ENCODE measurements at places on chromosomes 16 and 17.
A peak's percentile ranks its signal among the peaks of the same experiment; 100 is the strongest.

- no peak overlapping the region for H3K27ac ChIP-seq
- H3K27me3 ChIP-seq: peaks cover 100% of the 10 kb centered on the region
- peaks cover 44% of the 10 kb centered on the region for H3K4me1 ChIP-seq
- H3K36me3 ChIP-seq: no peaks in the 10 kb centered on the region
Observed at GRCh38 chr17:36942019-36942599, 4.8 kb downstream of the LHX1 start.

DNA sequence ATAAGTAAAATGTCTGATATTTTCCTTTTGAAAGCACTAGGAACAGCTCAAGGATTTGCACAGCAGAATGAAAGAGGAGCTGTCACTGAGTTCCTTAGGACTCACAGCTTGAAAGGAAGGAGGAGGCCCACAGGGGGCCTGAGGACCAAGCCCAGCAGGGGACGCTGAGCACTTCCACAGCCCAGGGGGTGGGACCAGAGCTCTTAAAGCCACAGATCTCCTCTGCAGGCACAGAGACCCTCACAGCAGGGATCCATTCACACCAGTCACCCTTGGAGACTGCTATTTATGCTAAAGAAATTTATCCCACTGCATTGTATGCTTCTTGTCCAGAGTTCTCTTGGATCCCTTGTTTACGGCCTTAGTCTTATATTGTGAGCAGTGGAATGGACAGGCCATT lies 253.3 kb downstream of the STX8 start:
- no peak overlapping the region for H3K4me3 ChIP-seq
- H3K27ac ChIP-seq: no peak overlapping the region
- H3K4me1 ChIP-seq: no peaks in the 10 kb centered on the region
- no peak for DNase-seq

GRCh38 chr16:13517841-13518240 lies 402.1 kb upstream of the ERCC4 start:
- no peaks in the 10 kb centered on the region for H3K4me1 ChIP-seq
- no peak for DNase-seq
- no peaks in the 10 kb centered on the region for H3K27me3 ChIP-seq
- no peaks in the 10 kb centered on the region for H3K36me3 ChIP-seq

DNA sequence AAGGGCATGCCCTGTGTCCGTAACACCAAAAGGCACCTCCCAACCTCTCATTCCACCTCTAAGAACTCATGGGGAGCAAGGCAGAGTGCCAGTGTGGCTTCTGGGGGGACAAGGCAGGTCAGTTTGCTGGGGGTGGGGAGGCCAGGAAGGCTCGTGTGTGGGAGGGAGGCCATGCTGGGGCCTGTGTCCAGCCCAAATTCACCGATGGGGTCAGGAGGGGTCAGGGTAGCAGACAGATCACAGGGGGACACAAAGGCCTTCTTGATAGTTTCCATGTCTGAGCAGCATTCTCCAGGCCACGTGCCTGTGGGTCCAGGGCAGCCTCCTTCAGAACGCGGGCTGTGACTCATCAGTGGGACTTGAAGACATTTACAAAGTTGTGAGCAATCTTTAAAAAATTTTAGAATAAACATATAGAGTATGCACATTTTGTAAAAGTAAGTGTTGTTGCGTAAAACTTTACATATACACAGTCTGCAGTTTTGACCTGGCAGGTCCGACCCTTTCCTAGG lies 20.9 kb downstream of the SPACA3 start:
- no peaks in the 10 kb centered on the region for H3K27me3 ChIP-seq
- H3K4me1 ChIP-seq: no peaks in the 10 kb centered on the region
- H3K27ac ChIP-seq: no peak overlapping the region
- no peak overlapping the region for H3K4me3 ChIP-seq
- H3K36me3 ChIP-seq: no peaks in the 10 kb centered on the region

- H3K36me3 ChIP-seq: peaks cover 9% of the 10 kb centered on the region
- peak within 1 kb of the TSS; percentile 81 for H3K27ac ChIP-seq
- DNase-seq: peak; percentile 99
- peak within 1 kb of the TSS; percentile 81 for H3K4me3 ChIP-seq
Observed at GRCh38 chr16:2155091-2155950, at the start of gene TRAF7. Gene TRAF7, plus strand, starts transcription at chr16:2155782. Its CDS starts 8,139 bp downstream, at chr16:2163921.

DNA sequence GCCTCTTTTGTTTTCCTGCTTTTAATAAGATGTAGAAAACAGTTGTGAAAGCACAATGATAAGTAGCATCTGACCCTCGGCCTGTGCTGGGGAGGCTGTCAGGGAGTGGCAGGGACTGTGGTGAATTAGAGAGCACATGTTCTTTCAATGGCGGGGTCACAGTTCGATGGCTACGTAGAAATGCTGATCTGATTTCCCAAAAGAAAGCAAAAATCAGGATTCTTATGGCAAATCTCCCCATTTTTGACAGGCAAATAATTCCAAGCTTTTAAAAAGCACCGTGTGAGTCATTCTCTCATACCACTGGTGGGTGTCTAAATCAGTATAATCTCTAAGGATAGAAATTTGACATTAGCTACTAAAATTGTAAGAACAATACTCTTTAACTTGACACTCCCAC lies 4.2 kb upstream of the MAPK7 start:
- DNase-seq: no peak
- H3K36me3 ChIP-seq: no peaks in the 10 kb centered on the region
- no peak overlapping the region for H3K4me3 ChIP-seq
- H3K27ac ChIP-seq: no peak overlapping the region

- no peak for DNase-seq
- H3K27me3 ChIP-seq: no peaks in the 10 kb centered on the region
- peaks cover 100% of the 10 kb centered on the region for H3K4me1 ChIP-seq
- peak overlapping the region; percentile 60 for H3K4me3 ChIP-seq
- H3K36me3 ChIP-seq: no peaks in the 10 kb centered on the region
Observed at GRCh38 chr17:40070709-40071312, 8.0 kb downstream of the THRA start.

DNA sequence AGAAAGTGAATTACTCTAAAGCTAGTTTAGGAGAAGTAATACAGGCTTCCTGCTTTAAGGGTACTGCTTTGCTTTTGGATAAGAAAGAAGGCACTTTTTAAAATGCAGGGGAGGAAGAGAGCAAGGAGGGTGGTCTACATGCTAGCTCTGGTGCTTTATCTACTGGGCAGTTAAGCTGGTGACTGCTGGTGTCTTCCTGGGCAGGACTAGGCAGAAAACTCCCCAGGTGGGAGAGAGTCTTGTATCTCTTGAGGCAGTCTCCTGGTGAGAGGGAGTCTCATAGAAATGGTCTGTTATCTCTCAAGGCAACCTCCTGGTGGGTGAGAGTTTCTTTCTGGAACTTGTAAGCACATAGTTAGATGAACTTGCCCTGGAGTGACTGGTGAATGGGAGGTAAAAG lies 953.9 kb upstream of the GOT2 start:
- no peak for DNase-seq
- no peak overlapping the region for H3K4me3 ChIP-seq

GRCh38 chr17:73091410-73091769 lies 1.1 kb downstream of the SLC39A11 start:
- H3K4me3 ChIP-seq: peak overlapping the region; percentile 63
- H3K4me1 ChIP-seq: peaks cover 7% of the 10 kb centered on the region
- DNase-seq: no peak

Data from spleen (tissue), 13 donors.